ENCODE measurements at places on chromosomes 2 and 18. TPM values are rescaled to one million over a fixed set of nuclear protein-coding genes. Genes with fewer than 3 reads are reported as not detected.

NFATC1 gene
- 6.3 TPM for polyA plus RNA-seq

- no peak for DNase-seq
Observed at GRCh38 chr2:84969511-84970209, 1.3 kb upstream of the KCMF1 start.

CDH2 gene
- 78.6 TPM for polyA plus RNA-seq

DNA sequence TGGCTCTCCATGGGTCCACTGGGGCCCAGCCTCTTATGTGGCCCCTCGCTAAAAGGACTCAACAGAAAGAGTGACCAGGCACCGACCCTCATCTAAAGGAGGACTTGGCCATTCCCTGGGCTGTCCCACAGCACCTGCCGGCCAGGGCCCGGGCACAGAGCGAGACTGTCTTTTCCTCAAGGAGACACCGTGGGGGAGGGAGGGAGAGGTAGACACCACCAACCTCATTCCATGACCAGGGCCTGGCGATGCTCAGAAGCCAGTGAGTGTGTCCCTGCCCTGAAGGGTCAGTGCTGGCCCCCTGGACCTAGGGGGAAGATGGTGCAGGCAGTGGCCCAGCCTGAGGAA is 39.8 kb upstream of the ALPP start:
- no peak for DNase-seq

DNA sequence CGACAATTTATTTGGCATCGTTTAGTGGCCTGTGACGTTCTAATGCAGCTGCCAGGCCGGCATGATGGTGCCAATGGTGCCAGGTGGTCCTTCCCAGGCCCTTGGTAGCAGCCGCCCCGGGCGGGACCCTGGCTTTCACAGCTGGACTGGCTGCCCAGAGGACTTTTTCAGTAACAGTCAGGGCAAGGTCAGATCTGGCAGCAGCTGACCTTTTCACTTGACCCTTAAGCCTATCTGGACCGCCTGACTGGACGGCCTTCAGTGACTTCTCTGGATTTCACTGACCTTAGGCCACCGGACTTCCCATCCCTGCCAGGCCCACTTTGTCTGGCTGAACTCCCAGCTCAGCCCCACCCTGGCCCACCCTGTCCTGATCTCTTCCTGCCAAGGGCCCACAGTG is 15.9 kb downstream of the TRIB2 start:
- no peak for DNase-seq

DNA sequence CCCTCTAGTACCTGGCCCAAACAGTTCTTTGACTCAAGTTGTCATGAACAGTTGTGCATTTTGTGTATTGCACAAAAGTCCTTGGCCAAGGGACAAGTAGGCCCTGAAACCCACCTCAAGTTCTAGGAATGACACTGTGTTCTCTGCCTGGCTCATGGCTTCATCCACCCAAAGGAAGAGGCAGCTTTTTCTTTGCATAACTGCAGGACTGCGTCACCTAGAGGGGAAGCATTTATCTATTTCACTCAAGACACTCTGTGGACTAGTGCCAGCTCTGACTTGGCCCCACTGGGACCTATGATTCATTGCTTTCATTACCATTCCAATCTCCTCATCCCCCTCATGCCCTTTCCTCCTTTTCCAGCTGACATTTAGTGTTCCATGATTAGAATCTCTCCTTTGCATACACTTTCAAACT is 119.3 kb upstream of the SIX2 start:
- DNase-seq = no peak

GRCh38 chr2:216777637-216778273 is 82.1 kb downstream of the TNP1 start:
- no peak for DNase-seq

GNLY gene
- polyA plus RNA-seq = 0.58 TPM

RAB17 gene
- polyA plus RNA-seq = 15.9 TPM

DNA sequence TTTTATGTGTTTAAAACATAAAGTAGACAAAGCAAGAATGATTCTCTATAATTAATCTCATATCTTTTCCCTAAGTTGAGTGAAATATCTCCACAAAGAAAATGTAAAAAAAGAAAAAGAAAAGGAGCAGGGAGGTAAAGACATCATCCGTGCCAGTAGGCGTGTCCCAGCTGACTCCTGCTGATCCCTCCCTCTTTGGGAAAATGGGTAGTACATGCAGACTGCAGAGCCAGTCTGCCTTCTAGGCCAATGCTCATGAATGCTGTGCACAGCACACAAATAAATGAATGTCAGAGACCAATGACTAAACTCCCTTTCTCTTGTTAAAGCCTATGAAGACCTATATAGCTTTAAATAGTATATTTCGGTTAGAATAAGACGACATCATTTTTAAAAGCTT is 64.7 kb downstream of the RAPH1 start:
- no peak for DNase-seq

CD207 gene
- polyA plus RNA-seq = not detected
